ENCODE measurements at places on chromosomes 16 and 17.

DNA sequence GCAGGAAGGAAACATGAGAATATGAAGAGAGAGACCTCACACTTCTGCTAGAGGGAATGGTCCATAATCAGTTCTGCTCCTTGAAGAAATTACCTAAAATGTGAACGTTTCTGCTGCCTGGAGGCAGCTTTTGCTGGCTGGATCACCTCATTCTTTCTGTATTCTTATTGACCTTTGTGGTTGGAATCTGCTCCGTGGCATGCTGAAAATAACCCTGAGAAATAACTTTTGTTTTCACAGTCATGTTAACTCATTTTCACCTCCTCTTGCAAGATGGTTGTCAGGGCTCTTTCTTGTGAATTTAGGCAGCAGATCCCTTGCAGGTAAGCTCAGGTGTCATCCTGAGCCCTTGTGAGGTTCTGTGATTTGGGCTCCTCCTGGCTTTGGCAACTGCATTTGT, 70.2 kb downstream of the IRF8 start:
- DNase-seq: no peak

GRCh38 chr17:74808714-74809430, 32.7 kb upstream of the NAT9 start:
- no peak for DNase-seq

- DNase-seq: peak; percentile 98
These were observed at the start of gene PAM16 for GRCh38 chr16:4350787-4351659. TSS of gene PAM16 (minus strand) at chr16:4351321. CDS start at chr16:4351234, 87 bp downstream.

- no peak for DNase-seq
These were observed 419.8 kb upstream of the DYNLRB2 start for GRCh38 chr16:80120899-80121521.

DNA sequence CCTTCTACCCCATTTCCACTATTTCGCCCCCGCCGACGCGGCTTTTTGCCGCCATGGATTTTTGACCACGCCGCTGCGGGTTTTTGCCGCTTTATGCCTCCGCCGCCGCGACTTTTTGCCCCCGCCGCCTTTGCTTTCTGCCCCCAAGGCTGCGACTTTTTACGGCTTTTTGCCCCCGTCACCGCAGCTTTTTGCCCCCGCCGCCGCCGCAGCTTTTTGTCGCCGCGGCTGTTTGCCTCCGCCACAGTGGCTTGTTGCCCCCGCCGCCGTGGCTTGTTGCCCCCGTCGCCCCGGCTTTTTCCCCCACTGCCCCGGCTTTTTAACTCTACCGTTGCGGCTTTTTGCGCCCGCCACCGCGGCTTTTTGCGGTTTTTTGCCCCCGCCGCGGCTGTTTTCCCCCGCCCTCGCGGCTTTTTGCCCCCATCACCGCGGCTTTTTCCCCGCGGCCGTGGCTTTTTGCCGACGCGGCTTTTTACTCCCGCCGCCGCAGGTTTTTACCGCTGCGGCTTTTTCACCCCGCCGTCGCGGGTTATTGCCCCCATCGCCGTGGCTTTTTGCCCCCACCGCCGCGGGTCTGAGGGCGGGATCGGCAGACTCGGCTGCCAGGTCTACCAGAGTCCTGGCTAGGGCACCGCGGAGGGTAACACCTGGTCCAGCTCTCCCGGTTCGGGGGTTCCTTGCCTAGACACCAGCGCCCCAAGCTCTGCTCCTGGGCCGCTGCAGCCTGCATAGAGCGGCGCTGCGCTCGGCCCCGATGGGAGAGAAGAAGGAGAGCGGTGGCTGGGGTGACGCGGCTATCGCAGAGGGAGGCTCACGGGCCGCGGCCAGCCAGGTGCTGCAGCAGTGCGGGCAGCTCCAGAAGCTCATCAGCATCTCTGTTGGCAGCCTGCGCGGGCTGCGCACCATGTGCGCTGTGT, 562.7 kb upstream of the WSB1 start:
- no peak for DNase-seq

DNA sequence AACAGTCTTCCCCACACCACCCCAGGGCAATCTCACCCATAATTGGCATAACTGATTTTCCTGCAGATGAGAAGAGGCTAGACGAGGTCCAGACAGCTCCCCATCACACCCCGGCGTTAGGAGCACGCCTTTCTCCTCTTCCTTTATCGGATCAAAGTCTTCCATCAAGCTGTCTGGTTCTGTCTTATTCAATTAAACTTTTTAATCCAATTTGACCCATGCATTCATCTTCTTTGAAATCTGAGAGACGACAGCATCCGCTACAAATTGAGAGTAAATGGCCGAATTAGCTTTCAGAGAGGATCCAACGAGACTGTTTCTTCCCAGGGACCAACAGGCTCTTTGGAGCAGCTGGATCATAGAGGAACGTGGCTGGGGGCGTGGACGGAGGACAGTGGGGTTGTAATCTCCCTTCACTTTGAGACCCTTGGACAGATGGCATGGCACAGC, 44.4 kb upstream of the GPRC5B start:
- no peak for DNase-seq

DNA sequence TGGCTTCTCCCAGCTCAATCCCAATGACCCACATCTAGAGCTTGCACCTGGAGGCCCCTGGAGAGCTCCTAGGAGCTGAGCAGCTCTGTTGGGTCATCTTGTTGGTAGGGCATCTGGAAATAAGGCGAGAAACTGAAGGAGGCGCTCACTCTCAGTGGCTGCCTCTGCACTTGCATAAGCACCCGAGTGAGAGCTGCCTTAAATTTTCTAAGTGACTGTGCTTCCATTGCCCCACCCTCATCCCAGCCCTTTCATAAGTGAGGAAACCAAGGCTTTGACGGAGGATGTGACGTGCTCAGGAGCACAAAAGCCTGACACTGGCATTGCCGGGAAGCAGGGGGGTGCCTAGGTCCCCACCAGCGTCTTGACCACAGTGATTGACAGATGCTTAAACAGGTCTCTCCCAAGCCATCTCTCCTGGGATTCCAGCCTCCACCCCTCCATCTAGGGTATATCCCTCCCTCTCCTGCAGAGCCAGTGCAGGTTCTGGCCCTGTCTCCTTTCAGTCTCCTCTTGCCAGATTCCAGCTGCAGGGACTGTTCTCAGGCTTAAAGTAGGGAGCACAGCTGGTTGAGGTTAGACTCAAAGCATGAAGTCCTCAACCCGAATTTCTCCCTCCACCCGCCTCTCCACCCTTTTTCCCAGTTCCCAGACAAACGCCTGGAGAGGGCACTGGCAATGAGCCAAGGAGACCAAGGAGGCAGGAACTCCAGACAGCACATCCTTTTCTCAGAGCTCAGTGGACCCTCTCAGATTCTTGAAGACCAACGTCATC, 113.7 kb downstream of the IRX5 start:
- no peak for DNase-seq

DNA sequence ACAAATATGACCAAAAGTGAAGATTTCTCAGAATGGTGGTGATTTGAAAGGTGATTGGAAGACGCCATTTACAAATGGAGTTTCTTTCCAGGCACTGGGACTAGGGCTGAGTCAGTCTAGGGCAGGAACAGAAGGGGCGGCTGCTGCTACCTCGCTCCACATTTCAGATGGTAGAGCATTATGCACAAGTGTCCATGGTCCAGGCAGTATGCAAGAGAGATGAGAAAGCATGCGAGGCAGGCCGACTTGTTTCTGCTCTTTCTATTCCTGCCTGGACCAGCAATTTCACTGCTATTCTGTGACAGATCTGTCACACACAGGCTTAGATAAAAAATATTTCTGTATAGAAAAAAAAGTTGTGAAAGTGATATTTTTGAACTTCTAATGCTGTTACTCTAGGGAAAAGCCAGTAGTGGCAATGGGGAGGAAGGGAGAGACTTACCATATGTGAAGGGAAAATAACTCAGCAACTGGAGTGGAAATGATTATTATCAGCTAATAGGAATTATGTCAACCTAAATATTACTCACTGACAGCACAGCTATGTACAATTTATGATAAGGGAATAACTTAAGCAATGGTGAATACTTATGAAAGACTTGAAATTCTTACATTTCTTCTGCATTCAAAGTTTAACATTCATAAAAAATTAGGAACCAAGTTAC, 134.7 kb upstream of the NETO2 start:
- no peak for DNase-seq

GRCh38 chr16:21663889-21664647, at the start of gene OTOA:
TSS of gene OTOA (plus strand) at chr16:21663968. CDS start at chr16:21678515, 14,547 bp downstream.
- DNase-seq: peak; percentile 25

- DNase-seq: no peak
These were observed 47.4 kb downstream of the KATNIP start for GRCh38 chr16:27597361-27597760.

DNA sequence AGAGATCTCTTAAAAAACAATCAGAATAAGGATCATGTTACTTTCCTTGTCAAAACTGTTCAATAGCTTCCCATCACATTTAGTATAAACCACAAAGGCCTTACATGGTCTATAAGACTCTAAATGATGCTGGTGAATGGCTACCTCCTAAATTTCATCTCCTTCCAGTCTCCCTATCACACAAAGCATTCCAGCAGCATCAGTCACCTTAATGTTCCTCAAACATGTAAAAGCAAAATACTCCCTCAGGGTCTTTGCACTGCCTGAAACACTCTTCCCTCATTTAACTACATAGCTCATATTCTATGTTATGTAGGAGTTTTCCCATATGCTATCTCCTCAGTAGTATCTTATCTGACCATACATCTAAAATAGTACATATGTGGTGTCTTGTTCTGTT, 53.5 kb upstream of the INTS2 start:
- no peak for DNase-seq

DNA sequence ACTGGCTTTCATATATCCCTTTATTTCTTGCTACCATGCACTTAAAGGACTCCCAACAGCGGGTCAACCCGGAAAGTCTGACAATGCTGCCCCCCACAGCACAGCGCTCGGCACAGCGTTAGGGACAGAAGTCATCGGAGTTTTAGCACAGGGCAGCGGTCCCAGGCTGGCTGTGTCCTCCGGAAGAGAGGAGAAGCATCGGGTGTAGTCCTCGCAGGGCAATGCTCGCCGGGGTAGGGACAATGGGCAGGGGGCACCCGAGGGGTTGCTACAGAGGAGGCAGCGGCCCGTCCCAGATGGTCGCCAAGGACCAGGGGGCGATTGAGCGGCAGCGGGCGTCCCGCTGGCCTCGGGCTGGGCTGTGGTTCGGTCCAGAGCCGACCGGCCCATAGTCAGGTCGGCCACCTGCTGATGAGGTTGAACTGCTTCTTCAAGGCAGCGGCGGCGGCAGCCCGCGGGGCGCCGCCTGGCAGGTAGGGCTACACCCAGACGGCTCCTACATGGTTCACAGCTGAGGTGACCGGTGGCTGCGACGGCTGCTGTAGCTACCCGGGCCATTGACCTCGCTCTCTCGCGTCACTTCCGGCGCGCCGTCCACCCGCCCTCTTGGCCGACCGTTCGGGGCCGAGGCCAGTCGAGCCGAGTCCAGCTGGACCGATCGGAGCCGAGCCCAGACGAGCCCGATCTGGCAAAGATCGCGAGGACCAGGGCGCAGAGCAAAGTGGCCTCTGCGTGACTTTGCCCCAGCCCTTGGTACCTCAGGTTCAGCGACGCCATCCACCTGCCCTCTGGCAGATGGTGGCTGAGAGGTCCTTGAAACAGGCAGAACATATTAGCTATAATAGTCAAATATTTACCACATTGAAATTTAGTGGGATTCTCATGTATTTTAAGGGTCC, 4.7 kb upstream of the LCMT1 start:
- DNase-seq: peak; percentile 77

- no peak for DNase-seq
These were observed 20.1 kb upstream of the GCSH start for GRCh38 chr16:81116285-81116684.

DNA sequence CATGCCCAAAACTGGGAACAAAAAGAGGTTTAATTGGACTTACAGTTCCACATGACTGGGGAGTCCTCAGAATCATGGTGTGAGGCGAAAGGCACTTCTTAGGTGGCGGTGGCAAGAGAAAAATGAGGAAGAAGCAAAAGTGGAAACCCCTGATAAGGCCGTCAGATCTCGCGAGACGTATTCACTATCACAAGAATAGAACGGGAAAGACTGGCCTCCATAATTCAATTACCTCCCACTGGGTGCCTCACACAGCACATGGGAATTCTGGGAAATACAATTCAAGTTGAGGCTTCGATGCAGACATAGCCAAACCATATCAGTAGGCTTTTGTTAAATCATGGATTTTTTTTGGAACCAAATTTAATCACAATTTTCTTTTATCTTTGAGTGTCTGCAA, 24.4 kb downstream of the RBL2 start:
- DNase-seq: no peak

GRCh38 chr16:86379505-86379846, 130.9 kb upstream of the FOXF1 start:
- no peak for DNase-seq

DNA sequence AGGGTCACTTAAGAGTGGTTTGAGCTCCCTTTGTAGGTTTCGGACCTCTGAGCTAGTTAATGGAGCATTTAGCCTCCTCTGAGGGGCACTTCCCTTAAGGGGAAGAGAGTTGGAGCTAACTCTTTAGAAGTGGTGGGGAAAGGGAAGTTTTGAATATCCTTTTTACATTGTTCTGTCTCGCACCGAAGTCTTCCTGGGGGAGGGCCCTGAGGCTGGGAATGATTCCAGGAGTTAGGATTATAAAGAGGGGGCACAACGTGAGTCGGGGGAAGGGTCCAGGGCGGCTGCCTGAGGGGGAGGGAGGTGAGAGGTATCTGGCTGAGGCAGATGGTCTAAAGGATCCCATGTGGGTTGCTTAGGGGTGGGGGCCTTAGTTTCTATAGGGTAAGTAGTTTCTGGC, 32.3 kb downstream of the SEC14L1 start:
- DNase-seq: no peak

GRCh38 chr17:79732804-79733691, 2.3 kb downstream of the ENPP7 start:
- DNase-seq: no peak

- peak; percentile 52 for DNase-seq
These were observed at the start of gene TMEM220 for GRCh38 chr17:10729334-10730193. TSS of gene TMEM220 (minus strand) at chr17:10730023. CDS start at chr17:10729851, 172 bp downstream.

- DNase-seq: peak; percentile 67
These were observed 732 bp downstream of the ULK2 start for GRCh38 chr17:19867079-19867328.

DNA sequence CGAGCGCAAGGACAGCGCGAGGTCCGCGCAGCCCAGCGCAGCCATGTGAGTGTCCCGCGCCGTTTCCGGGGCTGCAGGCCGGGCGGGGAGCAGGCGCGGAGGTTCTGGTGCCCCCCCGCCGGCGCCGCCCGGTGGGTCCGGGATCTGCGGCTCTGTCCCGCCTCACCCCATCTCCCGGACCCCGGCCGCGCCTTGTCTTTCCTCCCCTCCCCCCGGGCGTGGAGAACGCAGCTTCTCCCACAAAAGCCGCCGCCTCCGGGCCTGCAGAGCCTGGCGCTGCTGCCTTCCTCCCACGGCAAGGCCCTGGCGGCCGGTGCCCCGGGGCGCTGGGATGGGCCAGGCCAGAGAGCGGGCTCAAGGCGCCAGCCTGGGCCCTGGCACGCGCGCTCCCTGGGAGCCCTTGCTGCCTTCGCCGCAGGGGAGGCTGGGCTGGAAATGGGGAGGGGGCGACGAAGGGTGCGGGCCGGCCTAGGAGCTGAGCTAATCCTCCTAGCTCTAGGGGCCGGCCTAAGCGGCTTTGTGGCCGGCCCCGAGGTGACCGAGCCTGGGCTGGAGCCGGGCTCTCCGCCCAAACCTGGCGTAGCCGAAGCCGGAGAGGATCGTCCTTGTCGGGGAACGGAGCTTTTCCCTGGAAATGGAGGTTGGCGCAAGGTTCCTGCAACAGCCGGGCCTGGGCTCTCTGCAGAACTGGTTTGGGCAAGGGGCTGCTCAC, 397 bp downstream of the RIPOR1 start:
- DNase-seq: peak; percentile 44
